Activated CD4-positive, alpha-beta T cell treated with anti-CD3 and anti-CD28 coated beads for 1 hour (primary cell): ENCODE measurements at places on chromosomes 3 and 15.

- DNase-seq, result no peak
These were observed 58.3 kb downstream of the BOC start for GRCh38 chr3:113269661-113270060.

DNA sequence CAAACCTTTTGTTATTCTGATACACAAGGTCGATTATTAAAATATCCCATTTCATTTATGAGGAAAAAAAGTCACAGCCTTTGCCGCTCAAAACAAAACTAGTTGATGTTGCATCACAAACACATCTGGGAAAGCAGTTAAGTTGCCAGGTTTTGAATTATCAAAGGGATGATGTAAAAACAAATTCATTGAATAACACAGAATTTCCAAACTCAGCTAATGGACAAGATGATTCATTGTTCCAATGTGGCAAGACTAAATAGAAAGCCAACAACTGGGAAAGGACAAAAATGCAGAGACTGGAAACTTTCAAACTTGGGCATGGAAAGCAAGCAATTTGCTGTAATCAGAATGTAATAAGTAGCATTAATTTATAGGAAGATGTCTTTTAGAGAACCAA lies 610.0 kb upstream of the ZNF385D start:
- no peak for DNase-seq

DNA sequence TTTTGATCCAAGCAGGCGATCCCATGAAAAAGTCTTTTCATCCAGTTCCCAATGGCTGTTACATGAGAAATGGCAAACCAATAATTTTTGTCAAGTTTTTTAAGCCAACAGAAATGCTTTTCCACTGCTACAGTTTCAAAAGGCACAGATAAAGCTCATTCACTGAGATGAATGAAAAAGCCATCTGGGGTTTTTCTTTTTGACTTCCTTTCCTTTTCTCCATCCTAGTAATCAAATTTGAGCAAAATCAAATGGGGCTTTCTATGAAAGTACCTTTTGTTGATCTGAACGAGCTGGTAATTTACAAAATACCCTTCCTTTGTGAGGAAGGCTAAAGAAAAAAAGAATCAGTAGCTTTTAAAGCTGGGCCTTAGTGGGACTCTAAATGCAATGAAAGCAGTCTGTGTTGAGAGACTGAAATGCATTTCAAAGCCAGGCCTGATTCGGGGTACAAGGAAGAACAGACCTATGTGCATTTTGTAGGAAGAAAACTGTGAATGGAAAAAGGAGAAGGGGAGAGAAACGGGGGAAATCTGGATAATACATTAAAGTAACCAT lies 185.2 kb upstream of the DNAJC19 start:
- DNase-seq, result no peak

- no peak for DNase-seq
These were observed 137.4 kb upstream of the SLC7A14 start for GRCh38 chr3:170723241-170723640.

GRCh38 chr3:30813734-30814133 lies 80.7 kb downstream of the GADL1 start:
- no peak for DNase-seq

- DNase-seq, result no peak
These were observed 34.2 kb downstream of the CIP2A start for GRCh38 chr3:108554913-108555571.

DNA sequence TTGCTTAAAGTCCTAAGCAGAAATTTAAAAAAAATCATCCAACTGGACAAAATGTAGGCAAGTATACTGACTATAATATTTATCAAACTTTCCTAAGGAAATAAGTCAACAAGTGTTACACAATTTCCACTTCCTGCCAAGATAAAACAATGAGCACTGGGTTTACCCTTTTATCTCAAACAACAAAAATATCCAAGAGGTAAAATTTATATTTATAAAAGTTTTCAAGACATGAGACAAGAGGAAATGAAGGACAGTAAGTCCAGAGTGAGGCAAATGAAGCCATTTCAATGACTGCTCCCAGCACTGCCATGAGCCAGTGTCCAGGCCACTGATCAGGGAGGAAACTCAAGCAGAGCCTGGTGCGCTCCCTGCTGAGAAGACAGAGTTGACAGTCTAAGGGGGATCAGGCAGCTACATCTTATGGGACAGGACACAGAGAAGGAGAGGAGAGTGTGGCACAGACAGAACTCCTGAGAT lies 439.4 kb downstream of the RAP2B start:
- DNase-seq, result no peak

- DNase-seq, result no peak
These were observed 131.9 kb downstream of the MYLK start for GRCh38 chr3:123752228-123752627.

DNA sequence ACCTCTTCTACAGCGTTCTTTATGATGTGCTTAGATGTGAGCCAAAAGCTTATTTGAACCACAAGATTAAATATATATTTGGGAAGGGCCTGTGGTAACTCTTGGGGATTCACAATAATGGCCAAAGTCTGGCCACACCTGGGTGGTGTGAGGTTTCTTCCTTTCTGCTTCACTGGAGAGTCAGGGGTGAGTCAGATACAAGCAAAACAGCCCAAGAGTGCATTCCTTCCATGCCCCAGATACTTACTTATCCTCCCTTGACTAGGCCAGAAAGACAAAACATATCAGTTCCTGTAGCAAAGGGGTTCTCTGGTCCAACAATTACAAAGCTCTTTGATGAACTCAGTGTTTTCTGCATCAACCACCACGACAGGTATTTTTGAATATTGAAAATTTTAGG lies 941 bp downstream of the ZBED2 start:
- no peak for DNase-seq
